ENCODE measurements at places on chromosomes 2 and 18. TPM values are rescaled to one million over a fixed set of nuclear protein-coding genes. Genes with fewer than 3 reads are reported as not detected.

- no peak for DNase-seq
These were observed 999.7 kb upstream of the LRRTM1 start for GRCh38 chr2:81304154-81304830.

GRCh38 chr2:237446338-237446665, 32.3 kb upstream of the COL6A3 start:
- no peak for DNase-seq

Gene IL18R1
- not detected for total RNA-seq

- no peak for DNase-seq
These were observed 619.5 kb downstream of the BCL11A start for GRCh38 chr2:59933948-59934347.

Gene DCDC2C
- total RNA-seq = not detected

GRCh38 chr2:48934807-48935206, 179.3 kb upstream of the LHCGR start:
- DNase-seq = no peak

Gene MC2R
- not detected for total RNA-seq

- peak; percentile 50 for DNase-seq
These were observed 1.0 kb downstream of the CYP1B1 start for GRCh38 chr2:38074764-38075506.

DNA sequence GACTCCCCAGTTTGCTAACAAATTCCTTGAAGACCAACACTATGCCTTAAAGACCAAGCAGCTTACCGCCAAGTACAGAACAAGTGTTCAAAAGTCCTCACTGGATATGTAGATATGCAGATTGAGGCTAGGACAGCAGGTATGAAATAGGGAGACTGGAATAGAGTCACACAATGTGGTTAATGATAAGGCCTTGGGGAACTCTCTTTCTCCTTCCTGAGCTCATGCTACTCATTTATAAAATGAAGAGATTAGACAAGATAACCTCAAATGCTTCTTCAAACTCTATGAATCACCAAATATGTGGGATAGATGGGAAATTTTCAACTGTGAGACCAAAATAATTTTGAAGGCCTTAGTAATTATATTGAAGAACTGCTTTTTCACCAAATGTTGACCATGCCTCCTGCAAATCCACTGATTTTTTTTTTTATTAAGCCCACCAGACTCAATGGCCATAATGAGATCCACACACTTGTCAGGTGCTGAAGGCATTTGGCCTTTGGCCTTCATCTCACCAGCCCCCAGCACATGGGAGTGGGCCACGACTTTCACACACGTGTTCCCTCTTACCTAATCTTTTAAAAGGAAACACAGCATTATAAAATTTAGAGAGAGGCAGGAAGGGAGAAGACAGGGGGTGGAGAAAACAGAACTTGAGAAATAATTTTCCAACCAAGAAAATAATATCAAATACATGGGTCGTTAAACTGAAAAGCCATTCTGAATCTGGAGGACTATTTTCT, 181.5 kb downstream of the EN1 start:
- DNase-seq = no peak

DNA sequence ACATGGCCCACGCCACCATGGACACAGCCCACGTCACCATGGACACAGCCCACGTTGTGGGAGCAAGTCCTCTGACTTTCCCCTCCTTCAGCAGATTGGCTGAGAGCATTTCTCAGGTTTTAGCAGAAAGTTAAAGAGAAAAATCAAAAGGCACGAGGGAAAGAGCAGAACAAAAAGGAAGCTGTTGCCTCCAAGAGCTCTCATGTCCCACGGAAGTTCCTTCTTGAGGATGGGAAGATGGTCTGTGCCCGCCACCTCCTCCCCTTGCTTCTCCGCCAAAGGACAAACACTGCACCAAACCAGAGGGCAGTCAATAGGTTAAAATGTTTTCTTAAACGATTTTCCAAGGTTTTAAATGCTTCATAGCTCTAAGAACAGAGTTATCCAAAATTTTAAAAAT, 148.4 kb downstream of the HDAC4 start:
- no peak for DNase-seq

- DNase-seq = no peak
These were observed 8.2 kb downstream of the TRPM8 start for GRCh38 chr2:233925402-233925801.

- DNase-seq = no peak
These were observed 114.2 kb downstream of the ZNF521 start for GRCh38 chr18:25237571-25238267.

DNA sequence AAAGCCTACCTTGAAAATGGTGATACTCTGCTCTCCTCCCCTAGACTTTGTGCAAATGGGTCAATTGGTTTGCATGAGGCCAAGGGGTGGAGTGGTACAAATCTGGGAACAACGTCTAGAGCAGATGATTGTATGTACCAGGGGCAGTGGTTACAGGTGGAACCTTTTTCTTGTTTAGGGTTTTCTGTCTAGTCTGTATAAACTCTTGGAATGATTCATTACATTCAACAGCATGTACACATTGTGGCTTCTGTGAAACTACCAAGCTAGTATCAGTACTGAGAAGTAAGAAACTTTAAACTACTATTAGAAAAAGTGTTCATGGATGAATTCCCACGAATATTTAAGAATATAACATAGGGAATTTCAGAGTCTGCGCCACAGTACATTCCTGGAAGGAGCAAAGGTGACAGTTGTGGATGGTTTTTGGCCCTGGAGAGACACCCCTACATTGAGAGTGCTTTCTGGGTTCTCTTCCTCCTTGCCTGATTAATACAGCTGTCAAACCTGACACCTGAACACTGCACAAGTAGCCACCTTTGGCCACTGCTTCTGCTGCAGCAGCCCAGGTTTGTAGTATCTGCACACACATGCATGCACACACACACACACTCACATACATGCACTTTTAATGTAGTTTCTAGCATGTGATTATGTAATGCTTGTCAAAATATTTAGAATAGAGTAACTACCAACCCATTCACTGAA, 30.0 kb downstream of the CFAP221 start:
- DNase-seq = no peak

All from glutamatergic neuron (in vitro differentiated cells).